Activated T-helper 1 cell treated with Interleukin-2 at 50 U/mL for 16 hours (primary cell): ENCODE measurements at places on chromosomes 1 and 21.

- no peak for DNase-seq
These were observed 188.3 kb upstream of the MAP1LC3C start for GRCh38 chr1:242187171-242187570.

DNA sequence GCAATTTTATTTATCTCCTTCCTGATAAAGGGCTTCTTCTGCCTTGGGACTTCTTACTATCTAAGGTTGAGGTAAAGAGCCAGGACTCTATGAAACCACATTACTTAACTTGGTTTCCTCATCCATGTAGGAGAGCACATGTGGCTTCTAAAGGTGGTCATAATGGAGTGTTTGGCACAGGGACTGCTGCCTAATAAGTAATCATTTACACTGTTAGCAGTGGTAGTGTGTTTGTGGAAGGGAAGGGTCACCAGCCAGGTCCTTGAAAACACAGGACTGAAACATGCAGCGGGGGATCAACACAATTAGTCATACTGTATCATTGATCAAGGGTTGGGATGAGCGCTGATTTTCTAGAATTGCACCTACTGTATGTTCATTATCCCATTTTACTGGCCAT lies 59.6 kb downstream of the UCK2 start:
- DNase-seq: no peak

GRCh38 chr1:61452176-61453035 lies 272.5 kb downstream of the TM2D1 start:
- DNase-seq: no peak

GRCh38 chr1:67434491-67434890 lies 4.3 kb upstream of the SERBP1 start:
- DNase-seq: no peak

- DNase-seq: no peak
These were observed 23.9 kb downstream of the CITED4 start for GRCh38 chr1:40838045-40838979.

- DNase-seq: no peak
These were observed 610 bp downstream of the DRAXIN start for GRCh38 chr1:11691928-11692711.

DNA sequence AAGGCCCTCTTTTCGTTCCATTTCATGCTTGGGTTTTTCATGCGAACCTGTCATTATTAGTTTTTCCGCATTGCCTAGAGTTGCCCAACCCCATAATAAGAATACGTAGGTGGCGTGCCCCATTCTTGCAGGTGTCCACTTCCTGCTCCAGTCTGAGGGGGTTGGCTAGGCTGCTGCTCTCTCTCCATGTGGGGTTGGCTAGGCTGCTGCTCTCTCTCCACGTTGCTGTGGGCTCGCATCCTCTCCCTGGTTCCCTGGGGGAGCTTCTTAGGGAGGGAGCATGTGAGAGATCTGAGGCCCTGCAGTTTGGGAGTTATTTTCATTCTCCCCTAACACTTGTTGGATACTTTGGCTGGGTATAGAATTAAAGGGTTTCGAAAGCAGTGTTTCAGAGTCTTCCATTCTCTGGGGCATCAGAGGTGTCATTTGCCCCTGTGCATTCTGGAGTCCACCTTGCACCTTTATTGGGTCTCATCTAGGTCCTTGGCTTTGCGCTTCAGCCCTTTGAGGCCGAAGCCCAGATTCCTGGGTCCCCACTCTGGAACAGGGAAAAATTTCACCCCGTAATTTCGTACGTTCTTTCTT lies 8.6 kb downstream of the C1orf35 start:
- DNase-seq: no peak

DNA sequence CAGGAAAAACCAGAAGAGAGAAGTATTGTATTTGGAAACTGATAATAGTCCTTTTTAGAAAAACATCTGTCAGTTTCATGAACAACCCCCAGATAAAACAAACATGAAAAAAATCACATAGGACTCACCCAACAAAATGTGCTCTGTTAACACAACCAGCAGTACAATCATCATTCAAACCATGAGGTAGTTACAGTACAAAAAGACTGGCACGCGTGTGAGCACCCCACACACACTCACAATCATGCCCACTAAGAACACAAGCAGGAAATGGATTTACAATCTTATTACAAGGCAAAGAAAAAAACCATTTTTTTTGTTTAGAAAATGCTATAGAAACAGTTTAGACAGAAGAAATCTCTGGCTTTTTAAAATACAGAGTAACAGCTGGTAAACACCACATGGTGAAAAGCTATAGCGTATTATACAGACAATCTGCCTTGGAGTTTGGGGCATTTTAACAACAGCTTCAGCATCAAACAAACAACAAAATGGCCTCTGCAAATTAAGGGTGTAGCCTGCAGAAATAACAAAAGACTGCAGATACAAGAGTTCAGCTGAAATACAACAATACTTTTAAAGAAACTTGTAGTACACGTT lies 180.0 kb downstream of the CDC7 start:
- DNase-seq: no peak

DNA sequence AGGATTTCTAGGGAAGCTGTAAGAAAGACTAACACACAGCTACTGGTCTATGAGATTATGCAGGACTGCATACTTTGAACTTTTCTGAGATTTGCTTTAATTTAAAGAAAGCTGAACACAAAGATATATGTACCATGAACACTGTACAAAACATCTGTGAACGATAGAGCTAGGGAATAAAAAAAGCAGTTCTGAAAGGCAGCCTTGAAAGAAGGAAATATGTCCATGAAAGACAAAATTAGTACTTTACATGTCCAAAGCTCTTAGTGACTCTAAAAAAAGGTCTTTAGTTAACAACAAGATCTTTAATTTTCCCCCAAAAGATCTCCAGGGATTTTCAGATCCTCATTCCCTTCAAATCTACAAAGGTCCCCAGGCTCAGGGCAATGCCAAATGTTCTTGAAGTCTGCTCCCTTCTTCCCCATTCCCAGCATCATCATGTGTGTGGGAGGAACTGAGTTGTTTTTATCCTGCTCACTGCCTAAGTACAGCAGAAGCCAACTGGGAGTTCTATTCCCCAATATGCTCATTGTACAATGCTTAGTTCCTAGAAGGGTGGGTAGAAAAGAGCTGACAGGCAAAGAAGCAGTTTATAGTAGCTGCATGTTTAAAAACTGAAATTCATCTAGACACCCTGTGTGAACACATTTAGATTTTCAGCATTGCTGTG lies 60.1 kb upstream of the PTCH2 start:
- no peak for DNase-seq

DNA sequence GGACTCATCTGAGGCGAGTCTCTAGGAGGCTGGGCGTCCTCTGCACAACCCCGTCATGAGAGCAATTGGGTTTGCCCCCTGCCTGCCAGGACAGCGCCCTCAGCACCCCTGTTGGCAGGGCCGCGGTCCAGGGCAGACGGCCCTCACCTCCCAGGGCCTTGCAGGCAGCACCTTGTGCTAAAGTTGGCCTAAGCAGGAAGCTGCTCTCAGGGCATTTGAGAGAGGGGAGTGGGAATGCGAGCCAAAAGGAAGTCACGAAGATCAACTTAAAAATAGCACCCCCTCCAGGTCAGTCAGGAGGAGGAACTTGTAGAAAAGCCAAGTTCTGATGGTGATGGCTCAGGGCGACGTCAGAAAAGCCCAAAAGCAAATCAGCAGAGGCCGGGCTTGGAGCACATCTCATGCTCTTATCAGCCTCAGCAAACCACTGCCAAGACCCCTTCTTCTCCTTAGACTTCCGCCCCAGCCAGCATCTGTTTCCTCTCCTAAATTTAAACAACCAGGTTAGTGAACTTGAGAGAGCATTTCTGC lies 12.6 kb upstream of the ADORA3 start:
- no peak for DNase-seq

- no peak for DNase-seq
These were observed 215.3 kb downstream of the BRINP2 start for GRCh38 chr1:177385760-177386698.

GRCh38 chr1:232853994-232854797 lies 49.0 kb downstream of the MAP10 start:
- DNase-seq: no peak

DNA sequence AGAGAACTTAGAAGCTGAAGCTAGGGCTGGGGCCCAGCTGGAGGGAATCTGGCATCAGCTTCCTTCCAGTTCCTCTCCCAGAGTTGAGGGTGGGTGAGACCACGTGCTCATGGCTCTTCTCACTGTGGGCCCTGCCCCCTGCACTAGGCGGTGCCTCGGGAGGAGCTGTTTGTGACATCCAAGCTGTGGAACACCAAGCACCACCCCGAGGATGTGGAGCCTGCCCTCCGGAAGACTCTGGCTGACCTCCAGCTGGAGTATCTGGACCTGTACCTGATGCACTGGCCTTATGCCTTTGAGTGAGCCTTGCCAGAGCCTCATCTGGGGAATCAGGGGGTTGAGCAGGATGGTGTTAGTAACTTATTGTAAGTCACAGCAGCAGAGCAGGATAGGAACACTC lies 16.1 kb downstream of the AKR1A1 start:
- no peak for DNase-seq

GRCh38 chr1:156241311-156241811 lies 623 bp upstream of the BGLAP start:
- no peak for DNase-seq

DNA sequence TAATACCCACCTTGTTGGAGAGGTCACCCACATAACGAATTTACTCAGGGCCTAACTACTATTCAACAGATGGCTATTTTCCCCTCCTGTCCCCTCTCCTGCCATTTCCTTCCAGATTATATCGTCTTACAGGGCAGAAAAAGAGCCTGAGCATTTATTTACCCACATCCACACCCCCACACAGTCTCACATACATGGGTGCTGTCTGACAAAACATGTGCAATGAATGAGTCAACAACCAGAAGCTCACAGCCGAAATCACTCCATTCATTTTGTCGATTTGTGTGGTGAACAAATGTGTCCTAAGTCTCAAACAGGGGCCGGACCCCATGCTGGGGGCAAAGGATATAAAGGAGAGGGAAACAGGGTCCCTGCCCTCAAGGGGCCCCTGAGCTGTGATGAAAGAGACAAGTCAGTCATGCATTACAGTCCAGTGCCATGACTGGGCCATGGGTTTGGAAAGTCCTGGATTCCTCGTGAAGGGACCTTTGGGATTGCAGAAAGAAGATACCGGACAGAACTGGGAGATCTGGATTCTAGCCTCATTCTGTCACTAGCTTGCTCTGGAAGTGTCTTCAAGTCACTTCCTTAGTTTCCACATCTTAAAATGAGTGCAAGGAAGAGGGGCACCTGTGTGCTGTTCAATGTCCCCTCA lies 16.4 kb upstream of the ZNF683 start:
- DNase-seq: no peak

DNA sequence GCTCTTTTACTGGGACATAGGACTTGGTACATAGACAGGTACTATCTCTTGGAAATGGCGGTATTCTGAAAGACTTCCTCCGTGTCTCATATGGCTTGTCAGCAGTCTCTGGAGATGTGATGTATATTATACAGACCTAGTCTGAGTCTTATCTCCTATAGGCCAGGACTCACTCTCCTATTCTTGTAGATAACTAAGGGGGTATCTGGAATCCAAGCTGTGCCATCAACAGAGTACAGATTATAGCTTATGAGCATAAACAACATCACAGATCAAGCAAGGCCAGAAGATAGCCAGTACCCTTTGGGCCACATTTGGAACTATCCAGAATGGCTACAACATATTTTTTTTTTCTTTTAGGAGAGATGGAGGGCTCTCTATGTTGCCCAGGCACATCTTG lies 16.1 kb upstream of the RIMKLA start:
- no peak for DNase-seq

DNA sequence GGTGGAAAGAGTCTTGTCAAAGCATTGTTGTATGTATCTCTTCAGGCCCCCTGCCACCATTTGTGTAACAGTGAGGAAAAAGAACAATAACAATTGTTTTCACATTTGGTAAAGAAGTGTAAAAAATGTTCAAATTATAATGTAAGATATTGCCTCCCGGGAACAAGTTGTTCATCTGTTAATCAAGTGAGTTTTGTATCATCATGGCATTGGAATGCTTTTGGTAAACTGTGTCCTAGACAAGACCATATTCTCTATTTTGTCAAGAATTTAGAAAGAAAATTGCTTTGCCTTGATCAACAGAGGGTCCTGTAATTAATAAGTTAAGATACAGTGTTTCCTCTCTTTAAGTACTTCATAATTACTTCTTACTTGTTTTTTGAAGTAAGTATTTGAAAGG lies 692.0 kb upstream of the NR5A2 start:
- no peak for DNase-seq

DNA sequence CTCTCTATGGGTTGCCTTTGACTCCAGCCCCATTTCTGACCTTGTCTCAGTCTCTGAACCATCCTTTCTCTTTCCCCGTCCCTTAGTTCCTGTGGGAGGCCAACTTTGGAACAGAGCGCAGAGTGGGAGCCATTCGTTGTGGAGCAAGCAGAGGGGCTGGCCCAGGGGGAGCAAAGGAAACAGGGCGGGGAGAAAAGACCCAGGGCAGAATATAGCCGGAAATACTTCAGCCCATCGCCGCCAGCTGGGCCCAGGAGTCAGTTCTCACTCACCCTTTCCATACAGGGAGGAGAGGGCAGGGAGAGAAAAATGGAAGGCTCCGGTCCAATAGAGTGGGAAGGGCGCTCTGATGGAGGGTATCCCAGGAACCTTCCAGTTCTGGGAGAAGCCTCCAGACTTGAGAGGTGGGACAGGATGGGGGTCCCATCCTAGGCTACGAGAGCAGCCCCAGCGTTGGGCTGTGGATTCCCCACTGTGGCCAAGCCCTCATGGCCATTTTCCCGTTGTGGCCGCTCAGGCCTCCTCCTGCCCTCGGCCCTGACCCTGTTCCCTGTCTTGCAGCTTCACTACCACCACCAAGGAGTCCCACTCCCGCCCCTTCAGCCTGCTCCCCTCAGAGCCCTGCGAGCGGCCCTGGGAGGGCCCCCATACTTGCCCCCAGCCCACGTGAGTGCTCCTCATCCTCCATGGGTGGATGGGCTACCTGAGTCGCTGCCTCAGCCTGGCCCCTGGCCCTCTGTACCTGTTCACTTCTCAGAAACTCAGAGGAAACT lies 10.9 kb downstream of the PEAR1 start:
- DNase-seq: no peak

DNA sequence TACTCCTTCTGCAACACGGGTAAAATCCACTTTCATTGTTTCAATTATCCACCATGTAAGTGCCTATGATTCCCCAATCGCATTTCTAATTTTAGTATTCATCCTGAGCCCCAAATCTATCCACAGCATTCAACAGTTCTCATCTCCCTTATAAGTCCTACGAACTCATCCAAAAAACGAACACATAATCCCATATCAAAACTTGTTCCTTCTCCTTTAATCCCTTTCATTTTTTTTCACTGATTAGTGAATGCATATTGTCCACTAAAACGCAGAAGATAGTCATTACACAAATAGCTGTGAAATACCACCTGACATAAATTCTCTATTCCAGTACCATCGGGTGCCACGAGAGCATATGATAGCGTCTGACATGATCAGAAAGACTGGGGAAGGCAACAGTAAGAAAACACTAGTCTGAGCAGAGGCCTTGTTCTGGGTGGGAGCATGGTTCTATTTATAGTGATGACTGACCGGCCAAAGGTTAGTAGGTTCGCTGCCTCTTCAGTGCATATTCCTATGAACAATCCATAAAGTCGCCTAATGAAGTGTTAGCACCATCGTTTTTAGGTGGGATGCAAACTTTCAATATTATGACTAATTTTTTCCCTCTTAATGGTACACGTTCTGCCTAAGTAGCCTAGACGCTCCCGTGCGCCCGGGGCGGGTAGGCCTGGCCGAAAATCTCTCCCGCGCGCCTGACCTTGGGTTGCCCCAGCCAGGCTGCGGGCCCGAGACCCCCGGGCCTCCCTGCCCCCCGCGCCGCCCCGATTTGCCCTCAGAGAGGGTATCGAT lies 648 bp downstream of the ATP5PF start:
- DNase-seq: no peak
